ENCODE measurements at places on chromosomes 2 and 18.

DNA sequence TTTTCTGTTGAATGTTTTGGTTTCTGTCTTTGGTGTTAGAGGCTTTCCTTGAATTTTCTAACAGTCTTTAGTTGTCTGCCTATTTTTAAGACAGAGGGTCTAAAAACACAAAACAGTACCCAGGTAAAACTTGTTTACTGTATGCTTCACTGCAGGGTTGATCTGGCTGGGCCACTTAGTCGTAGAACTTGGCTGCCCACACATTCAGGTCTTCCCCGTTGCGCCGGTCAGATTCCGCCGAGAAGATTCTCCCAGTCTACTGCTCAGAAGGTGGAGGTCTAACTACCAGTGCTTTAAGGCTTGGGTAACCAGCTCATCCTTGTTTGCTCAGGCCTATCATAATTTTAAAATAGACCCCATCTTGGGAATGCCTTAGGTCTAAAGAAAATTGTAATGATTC, 24.6 kb upstream of the DNAH6 start:
- DNase-seq, result no peak

GRCh38 chr2:178542161-178542560, 61.9 kb downstream of the PLEKHA3 start:
- DNase-seq, result no peak

GRCh38 chr18:25310045-25310444, 41.9 kb downstream of the ZNF521 start:
- DNase-seq, result peak; percentile 14

- no peak for DNase-seq
Observed at GRCh38 chr2:220433131-220433530, 805.7 kb downstream of the SLC4A3 start.

- DNase-seq, result no peak
Observed at GRCh38 chr2:62240546-62240945, 44.6 kb downstream of the B3GNT2 start.

DNA sequence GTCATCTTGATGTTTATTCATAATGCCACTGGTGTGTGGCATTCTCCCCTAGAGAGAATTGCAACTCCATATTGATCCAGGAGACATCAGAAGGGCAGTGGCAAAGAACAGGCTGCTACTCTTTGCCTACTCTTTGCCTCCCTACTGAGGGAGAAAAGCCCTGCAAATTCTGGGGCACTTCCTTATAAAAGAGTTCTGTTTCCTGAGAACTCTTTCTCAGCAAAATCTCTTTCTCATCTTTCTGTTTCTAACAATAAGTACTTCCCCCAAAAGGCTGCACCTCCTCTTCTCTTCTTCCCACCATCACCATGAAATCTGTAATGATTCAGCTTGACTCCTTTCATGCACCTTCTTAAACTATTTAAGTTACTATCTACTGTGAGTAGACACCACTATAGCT, 270.3 kb downstream of the MREG start:
- DNase-seq, result no peak
